ENCODE measurements at places on chromosomes 11 and 22.

DNA sequence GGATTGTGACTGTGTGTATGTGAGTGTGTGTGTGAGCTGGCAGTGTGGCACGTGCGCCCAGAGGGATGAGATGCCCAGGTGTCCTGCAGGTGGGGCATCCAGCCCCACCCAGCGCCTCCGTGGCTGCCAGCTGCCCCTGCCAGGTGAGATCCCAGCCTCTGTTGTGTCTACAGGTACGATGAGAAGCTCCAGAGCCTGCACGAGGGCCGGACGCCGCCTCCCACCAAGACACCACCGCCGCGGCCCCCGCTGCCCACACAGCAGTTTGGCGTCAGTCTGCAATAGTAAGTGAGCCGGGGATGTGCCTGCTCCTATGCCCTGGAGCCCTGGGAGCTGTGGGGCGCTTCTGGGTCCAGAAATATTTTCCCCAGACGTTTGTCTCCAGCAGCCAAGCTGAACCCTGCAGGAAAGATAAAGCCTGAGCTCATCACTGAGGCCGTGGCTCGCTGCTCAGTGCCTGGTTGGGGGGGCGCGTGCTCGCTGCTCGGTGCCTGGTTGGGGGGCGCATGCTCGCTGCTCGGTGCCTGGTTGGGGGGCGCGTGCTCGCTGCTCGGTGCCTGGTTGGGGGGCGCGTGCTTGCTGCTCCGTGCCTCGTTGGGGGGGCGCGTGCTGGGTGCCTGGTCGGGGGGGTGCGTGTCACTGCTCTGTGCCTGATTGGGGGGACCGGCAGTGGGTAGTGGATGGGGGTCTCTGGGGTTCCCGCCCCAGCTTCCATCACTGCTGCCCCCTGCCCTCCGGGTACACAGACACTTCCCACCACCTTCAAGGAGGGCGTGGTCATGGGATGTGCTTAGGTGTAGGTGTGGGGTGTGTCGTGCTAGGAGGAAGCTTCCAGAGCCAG, 73.2 kb downstream of the ARHGAP8 start:
- no peak for DNase-seq

DNA sequence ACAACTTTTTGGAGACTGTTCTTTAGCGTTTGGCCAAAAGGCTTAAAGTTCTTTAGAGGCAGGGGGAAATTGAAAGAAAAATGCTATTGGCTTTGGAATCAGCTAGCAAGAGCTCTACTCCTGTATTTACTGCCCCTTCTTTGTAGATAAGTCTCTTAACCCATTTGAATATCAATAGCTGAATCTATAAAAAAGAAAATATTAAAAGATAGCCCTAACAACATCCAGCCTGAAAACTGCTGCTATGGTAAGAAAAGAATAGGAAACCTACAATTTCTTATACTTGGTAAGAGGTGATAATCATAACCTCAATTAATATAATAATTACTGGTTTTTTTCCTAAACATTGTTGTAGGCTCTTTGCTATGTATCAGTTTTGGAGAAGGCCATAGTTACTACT, at the start of gene OR5B12:
OR5B12 (minus strand) TSS at position 101 of the 400 bp plus-strand sequence. CDS start 2,085 bp downstream, outside the sequence.
- DNase-seq = no peak

GRCh38 chr11:68346462-68346790, 34.0 kb downstream of the LRP5 start:
- DNase-seq = no peak

GRCh38 chr11:75031771-75032549, 43.2 kb downstream of the NEU3 start:
- peak; percentile 77 for DNase-seq

- DNase-seq = no peak
Measured at GRCh38 chr11:77071671-77072605, 5.2 kb downstream of the CAPN5 start.

- DNase-seq = no peak
Measured at GRCh38 chr11:23317816-23318215, 457.5 kb upstream of the CCDC179 start.

DNA sequence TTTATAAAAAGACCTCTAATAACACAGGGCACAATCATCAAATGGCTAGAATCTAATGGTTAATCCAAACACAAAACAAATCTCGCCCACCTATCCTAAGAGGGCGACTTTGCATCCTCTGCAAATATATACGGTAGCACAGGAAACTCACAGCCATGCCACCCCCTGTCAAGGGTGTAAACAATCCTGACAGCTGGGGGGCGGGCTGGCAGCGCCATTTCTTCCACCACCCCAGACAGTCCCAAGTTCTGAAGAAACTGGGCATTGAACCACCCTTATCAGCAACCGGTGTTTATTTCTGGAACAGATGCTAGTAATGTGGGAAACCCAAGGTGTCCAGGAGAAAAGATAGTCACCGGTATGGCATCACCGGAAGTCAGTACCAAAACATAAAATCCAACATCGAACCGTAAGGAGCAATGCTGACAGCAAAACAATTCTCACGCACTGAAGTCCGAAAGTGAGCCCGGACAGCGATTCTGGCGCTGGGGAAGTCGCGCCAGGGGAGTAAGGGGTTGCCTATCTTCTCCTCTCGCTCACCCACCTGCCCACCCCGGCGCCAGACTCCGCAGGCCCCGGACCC, 825 bp downstream of the FBXO3 start:
- no peak for DNase-seq

DNA sequence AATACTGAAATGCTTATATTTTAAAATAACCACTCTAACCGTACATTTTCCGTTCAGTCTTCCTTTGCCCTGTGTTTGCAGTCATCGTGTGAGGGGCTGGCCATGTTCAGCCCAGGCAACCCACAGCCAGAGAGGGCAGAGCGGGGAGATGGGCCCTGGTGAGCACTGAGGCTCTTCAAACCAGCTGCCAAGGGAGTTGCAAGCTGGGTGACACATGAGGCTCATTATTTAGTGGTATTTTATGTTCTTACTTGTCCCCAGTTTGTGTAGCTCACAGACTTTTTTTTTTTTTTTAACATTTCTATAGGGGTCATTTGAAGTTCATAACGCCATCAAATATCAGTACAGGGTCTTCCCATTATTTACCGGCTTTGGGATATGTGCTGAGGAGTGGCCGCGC, 18.0 kb upstream of the DGCR6 start:
- DNase-seq = no peak

- peak; percentile 81 for DNase-seq
Measured at GRCh38 chr11:36746886-36747710, 149.1 kb upstream of the RAG2 start.

DNA sequence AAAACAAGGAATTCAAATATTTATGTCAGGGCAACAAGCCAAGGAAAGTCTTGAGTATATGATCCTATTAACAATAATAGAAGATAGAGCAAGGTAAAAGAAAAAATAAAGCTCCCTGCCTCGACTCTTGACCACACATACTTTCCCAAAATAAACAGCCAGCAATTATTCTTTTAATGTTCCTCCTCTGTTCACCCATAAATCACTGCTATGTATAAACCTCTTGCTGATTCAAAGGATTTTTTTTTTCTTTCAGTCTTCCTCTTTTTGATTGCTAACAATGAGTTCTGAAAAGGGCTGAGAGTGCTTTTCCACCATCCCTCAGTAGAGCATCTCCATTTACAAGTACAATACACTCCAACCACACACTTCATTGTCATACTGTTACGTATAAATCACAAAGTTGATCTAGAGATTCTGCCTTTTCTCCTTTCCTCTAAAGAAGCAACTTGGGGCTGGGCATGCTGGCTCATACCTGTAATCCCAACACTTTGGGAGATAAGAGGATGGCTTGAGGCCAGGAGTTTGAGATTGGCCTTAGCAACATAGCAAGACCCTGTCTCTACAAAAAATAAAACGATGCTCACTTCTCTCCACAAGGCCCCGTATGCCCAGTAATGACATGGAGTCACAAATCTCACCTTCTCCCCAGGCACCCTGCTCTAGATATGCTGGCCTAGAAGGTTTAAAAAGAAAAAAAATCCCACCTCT, 24.0 kb downstream of the RAB30 start:
- no peak for DNase-seq

DNA sequence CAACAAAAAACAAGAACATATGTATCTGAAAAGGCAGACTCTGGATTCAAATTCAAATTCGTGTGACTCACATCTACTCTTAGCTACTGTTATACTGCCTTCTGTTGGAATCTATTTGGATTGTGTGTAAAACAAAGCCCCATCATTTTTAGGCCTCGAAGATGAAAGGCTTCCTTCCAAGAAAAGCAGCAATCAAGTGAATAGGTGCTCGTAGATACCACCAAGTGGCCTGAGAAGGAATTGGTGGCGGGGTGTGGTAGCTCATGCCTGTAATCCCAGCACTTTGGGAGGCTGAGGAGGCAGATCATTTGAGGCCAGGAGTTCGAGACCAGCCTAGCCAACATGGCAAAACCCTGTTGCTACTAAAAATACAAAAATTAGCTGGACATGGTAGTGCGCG, 4.2 kb downstream of the GRAMD1B start:
- no peak for DNase-seq

All from pancreas (tissue), 10 donors.